NCI-H774 (cell line): ENCODE measurements at places on chromosomes 7 and 10.

- no peak for DNase-seq
Observed at GRCh38 chr10:132715776-132716680, 69.9 kb downstream of the NKX6-2 start.

DNA sequence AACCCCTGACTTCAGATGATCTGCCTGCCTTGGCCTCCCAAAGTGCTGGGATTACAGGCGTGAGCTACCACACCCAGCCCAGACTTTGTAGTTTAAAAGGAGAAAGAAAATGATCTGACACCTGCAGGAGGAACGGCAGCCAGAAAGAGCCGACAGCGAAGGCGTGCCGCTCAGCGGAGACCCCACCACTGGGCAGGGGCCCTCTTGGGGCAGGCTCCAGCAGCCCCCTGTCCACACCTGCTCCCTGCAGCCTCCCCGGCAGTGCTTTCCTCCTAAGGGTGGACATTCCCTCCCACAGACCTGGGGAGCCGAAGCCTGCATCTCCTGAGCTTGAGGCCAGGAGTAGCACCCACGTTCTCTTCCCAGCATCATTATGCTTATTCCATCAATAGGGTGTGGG lies 19.2 kb upstream of the CNPY1 start:
- no peak for DNase-seq

GRCh38 chr7:20021066-20021465 lies 196.1 kb downstream of the MACC1 start:
- DNase-seq: no peak

GRCh38 chr7:100676501-100677306 lies 3.2 kb downstream of the GNB2 start:
- no peak for DNase-seq

- no peak for DNase-seq
Observed at GRCh38 chr10:122795924-122796323, 49.7 kb downstream of the CUZD1 start.
